ENCODE measurements at places on chromosomes 6 and 20.

GRCh38 chr6:45691426-45691825 lies 313.7 kb upstream of the SUPT3H start:
- no peak for DNase-seq

- no peak for DNase-seq
These were observed 34.9 kb upstream of the FOXC1 start for GRCh38 chr6:1574890-1575209.

DNA sequence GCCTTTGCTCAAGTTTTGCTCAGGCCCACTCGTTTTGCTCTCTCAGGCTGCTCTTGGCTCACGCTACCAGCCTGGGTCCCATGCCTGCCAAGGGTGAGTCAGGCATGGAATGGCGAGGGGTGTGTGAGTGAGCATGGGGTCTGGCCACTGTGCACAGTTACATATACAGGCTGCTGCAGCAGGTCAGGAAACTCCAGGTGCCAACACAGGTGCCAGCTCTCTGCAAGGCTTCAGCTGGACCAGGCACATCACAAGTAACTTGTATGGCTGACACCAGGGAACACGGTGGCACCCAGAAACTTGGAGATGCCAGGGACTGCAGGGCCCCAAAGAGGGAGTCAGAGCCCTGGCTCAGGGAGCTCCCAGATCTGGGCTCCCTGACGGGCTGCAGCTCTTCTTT lies 146.8 kb downstream of the BTBD3 start:
- DNase-seq, result no peak

DNA sequence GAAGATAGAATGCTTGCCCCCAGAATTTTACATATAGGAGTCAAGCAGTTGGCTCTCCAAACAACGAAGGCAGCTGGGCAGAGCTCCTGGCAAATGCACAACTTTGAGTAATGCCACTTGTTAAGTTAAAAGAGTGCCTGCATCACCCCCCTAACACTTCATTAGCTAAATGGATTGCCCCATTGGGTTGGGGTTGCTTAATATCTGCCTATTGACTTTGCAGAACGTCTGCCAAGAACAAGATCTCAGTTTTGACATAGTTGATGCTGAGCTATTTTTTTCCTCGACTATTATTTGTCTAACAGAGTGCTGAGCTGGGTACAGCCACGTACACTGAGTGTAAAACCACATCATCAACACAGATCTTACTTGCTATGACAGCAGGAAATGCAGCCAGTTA lies 12.1 kb downstream of the ANKRD60 start:
- no peak for DNase-seq

DNA sequence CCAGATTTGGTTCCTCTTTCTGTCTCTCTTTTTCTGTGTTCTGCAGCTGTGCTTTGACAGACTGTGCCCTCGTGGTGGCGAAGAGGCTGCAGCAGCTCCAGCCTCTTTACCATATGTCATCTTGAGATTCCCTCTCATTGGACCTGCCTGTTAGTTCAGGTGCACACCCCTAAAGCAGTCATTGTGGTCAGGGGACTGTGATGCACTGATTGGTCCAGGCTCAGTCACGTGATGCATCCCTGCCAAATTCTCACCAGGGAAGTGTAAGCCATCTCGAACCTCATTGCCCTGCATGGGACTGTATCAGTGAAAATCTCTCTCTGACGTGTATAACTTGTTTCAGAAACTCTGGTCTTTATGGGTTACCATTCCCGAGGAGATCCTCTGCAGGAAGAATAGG lies 160.3 kb downstream of the EYA2 start:
- no peak for DNase-seq

DNA sequence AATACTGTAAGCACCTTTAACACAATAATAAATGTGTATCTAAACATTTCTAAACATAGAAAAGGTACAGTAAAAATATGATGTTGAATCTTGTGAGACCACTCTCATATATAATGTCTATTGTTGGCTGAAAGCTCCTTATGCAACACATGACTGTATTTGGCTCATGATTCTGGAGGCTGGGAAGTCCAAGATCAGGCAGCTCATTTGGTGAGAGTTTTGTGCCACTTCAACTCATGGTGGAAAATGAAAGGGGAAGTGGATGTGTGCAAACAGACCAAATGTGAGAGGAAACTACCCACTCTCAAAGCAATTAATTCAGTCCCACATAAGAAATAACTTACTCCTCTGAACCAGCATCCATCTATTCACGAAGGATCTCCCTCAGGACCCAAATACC lies 257.7 kb upstream of the OPRM1 start:
- DNase-seq, result no peak

GRCh38 chr6:68779366-68779765 lies 144.3 kb downstream of the ADGRB3 start:
- no peak for DNase-seq

DNA sequence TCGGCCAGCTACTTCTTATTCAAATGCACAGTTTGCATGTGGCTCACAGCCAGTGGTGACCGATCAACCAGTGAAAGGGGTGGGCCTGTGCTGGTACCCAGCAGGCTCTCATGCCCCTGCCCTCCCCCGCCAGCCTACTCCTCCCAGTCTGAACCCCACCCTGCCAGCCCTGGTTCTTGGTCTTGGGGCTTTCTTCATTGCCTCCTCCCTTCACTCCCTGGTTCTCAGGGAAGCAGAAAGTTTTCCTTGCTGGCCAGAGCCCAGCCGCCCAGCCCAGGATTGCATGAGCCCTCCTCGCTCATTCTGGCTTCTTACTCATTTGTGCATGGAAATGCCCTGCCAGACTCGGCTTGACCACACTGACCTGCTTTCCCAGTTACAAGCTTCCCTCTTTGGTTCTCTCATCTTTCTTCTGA lies 40.8 kb downstream of the KCNK17 start:
- no peak for DNase-seq

DNA sequence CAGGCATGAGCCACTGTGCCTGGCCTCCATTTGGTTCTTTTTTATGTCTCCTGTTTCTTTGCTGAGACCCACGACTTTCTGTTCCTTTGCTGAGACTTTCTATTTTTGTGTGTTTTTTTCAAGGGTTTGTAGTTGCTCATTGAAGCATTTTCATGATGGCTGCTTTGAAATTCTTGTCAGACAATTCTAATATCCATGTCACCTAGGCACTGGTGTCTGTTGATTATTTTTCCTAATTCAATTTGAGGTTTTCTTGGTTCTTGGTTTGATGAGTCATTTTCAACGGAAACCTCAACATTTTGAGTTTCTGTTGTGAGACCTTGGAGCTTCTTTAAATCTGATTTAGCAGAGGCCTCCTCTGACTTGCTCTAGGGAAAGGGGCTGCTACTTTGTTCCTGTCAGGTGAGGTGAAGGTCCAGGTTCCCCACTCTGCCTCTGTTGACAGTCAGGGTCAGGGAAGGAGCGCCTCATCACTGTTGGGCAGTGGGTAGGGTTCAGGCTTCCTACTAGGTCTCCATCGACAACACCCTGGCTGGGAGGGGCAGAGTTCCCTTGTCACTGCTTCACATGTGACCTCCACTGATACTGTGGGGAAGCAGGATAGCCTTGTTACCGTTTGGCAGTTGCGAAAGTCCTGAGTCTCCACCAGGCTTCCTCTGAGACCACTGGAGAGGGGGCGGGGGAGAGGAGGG lies 67.2 kb upstream of the RNF24 start:
- peak; percentile 61 for DNase-seq

- no peak for DNase-seq
These were observed 33.8 kb upstream of the IGF2R start for GRCh38 chr6:159935065-159935464.

DNA sequence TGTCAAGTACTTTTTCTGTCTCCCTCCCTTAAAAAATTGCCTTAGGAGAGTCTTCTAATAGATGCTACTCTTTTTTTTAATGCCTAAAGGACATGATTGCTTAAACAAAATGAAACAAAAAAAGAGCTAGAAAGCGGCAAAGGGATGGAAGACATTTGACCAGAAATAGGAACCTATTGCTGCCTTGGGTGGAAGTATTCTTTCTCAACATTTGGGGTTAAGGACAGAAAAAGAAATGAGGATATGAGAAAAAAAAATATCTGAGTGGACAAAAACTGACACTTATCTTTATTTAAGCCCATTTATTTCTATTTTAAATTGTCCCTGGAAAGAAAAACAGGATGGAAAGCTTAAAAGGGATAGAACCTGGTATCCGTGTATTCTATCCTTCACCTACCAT lies 664.9 kb upstream of the CITED2 start:
- no peak for DNase-seq

- DNase-seq, result no peak
These were observed 51.1 kb downstream of the GNAS start for GRCh38 chr20:58903614-58904013.

DNA sequence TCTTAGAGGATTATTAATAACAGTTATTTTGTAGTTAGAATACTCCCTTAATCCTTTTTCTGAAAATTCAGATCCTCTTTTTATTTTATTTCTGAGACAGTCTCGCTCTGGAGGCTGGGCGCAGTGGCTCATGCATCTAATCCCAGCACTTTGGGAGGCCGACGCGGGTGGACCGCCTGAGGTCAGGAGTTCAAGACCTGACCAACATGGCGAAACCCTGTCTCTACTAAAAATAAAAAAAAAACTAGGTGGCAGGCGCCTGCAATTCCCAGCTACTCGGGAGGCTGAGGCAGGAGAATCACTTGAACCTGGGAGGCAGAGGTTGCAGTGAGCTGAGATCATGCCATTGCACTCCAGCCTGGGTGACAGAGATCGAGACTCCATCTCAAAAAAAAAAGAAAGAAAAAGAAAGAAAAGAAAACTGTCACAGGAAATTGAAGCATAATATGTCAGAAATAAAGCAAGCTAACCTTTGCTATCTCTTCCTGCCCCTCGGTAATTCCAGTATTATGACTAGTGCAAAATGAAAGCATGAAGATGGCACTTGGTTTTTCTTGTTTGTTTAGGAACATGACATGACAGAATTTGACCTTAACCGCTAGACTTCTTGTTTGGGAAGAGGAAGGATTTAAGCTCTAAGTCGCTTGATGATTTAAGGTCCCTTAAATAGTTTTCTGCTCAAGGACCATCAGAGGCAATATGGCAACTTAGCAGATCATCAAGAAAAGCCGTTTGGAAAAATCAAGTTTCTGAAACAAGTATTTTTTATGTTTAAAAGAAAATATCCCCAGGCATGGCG lies 1.8 kb upstream of the RBM39 start:
- DNase-seq, result peak; percentile 3

DNA sequence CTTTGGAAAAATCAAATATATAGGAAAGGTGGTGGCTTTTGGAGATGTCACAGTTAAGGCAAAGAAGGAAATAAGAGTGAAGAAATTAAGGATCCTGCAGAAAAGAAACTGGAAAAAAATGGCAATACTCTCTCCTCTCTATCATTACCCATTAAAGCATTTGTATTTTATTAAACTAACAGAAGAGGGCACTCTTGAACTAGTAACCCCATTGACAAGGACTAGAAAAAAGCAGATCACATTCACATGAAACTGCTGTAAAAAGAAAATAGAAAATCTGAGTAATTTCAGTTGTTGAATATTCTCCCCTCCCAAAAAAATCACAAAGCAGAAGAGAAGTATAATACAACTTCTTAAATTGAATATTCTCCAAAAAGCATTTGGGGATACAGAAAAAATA lies 104.1 kb upstream of the SLC35B3 start:
- no peak for DNase-seq

- no peak for DNase-seq
These were observed 32.0 kb upstream of the CD93 start for GRCh38 chr20:23118144-23118543.

GRCh38 chr6:15299430-15300131 lies 53.7 kb downstream of the JARID2 start:
- no peak for DNase-seq

DNA sequence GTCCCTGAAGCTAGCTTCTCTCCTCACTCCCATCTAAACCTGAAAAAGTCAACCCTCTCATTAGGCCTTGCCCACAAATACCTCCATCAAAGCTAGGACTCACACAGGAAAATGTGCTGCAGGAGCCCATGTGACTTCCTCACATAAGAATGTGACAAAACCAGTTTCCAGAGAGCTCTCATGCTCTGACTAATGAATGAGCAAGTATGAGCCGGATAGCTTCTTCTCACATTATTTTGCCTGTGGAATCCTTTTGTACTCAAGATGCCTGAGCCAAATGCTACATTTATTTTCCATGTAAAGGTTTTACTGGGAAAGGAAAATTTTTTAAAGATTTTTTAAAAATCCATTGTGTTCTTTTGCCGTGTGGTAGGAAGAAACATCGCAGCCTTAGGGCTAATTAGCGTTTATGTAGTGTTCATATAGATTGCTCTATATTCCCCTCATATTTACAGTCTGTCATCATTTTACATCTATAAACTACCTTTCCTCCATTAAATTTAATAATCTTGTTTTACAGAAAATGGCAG lies 68.6 kb upstream of the CCN6 start:
- DNase-seq, result no peak

- peak; percentile 66 for DNase-seq
These were observed 9.6 kb upstream of the SF3B5 start for GRCh38 chr6:144104898-144105487.

DNA sequence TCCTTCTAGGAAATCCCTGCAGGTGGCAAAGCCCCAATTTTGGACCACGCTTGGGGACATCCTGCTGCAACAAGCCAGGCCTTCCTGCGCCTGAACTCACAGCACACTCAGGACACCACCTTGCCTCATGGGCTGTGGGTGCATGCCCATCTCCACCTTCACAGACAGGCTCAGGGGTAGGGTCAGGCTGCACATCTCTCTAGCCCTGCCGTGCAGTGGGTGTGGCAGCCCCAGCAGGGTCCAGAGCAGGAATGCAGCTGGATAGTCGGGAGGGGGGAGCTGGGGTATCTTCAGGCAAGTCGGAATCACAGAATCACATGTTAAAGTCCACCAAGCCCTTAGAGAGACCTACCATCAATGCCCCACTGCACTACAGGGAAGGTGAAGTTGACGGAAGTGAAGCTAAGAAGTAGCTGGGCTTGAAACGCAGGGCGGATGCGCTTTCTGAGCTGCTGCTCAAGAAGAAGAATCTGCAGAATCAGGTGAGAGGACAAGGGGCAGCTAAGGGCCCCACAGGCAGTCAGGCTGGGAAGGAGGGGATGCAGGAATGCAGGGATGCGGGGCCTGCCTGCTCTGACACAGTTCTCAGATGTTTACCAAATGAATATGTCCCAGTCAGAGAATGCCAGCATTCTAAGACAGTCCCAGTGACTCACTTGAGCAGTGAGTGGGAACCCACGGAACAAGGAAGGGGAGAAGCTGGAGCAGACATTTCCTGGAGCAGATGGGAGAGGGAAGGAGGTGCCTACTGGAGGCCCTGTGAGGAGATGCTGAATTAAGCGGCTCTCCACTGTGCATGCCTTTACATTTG lies 11.3 kb downstream of the SERPINB6 start:
- DNase-seq, result no peak

DNA sequence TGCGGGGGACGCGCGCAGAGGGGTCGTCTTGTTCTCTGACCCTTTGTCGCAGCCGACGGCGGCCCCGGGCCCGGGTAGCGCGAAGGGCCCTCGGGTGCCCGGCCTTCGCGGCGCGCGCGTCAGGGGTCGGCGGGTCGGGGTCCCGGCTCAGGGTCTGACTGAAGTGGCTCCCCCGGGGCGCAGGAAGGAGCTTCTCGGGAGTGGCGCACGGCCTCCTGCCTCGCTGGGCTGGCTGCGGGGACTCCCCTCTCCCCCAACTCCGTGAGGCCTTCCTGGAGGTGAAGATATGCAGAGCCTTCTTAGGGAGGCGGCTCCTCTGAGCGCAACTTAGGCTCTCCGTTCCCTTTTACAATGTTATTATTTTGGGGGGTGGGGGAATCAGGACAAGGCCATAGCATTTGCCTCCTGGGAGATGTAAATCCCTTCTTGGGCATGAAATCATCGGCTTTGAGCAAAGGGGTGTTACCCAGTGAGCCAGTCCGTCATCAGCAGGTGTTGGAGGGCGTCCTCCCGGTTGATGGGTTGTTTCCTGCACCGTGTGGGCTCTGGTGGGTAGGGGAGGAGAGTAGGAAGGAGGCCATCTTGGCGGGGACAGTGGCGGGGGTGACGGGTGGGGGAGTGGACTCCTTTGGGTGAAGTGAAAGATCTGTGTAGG lies 523 bp downstream of the CDS2 start:
- DNase-seq, result peak; percentile 40

GRCh38 chr6:158013904-158014504 lies 32.3 kb downstream of the SYNJ2 start:
- no peak for DNase-seq

All from bone marrow (tissue), 2 donors.